ENCODE measurements at places on chromosomes 6 and 20. TPM values are rescaled to one million over a fixed set of nuclear protein-coding genes. Genes with fewer than 3 reads are reported as not detected.

MRPS18B gene
- total RNA-seq, result 48.2 TPM

ADGB gene
- total RNA-seq, result not detected

OR2B6 gene
- total RNA-seq, result not detected

FERMT1 gene
- total RNA-seq, result 34.0 TPM

ABCF1 gene
- 27.1 TPM for total RNA-seq

LHFPL5 gene
- not detected for total RNA-seq

SAMD5 gene
- 6.5 TPM for total RNA-seq
